ENCODE measurements at places on chromosomes 11 and 22.

DNA sequence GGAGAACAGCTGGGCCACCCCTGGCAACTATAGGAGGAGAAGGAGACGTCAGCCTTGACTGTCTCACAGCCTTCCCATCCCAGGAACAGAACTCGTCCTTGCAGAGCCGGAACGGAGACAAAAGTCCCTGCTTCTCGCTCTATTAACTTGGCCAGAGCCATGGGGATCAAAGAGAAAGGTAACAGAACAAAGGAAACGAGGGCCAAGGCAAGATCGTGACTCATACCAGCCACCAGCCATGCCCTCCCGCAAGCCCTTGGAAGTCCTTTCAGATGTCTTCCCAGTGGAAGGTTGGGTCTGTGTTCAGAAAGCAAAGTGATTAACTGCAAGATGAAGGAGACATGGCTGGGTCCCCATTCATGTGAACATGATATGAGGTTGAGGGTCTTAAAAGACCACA is 64.7 kb downstream of the PDE2A start:
- no peak for DNase-seq

DNA sequence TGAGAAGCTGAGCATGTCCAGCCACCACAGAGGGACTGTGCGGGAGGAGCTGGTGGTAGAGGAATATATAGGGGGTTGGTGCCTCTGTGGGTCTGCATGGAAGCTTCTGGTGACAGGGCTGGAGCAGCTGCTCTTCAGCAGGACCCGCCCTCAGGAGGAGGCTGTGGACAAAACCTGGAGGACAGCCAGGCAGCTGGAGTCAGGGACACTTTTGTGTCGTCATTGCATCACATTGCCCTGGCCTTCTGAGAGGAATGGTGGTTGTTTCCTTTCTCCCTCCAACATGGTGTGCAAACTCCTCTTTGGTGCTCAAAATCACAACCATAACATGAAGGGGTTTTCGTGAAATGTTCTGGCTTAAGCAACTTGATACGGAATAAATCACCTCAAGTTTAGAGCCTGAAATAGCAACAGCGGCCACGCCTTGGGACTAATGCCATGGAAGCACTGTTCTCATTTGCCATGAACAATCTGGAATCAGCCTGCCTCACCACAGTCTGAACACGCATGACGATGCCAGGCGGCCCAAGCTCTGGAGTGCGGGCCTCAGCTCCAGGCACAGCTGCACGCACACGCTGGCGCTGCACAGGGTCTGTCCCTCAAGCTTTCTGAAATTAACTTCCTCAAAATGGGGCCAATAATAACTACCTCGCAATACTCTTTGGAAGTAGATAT is 17.1 kb upstream of the CSRP3 start:
- peak; percentile 21 for DNase-seq

- no peak for DNase-seq
Observed at GRCh38 chr11:2091112-2091746, 48.0 kb downstream of the IGF2 start.

- no peak for DNase-seq
Observed at GRCh38 chr11:280706-281485, 2.7 kb downstream of the NLRP6 start.

GRCh38 chr11:65188486-65188885 is 6.8 kb downstream of the CAPN1 start:
- DNase-seq = no peak

- DNase-seq = no peak
Observed at GRCh38 chr11:72750086-72750485, 2.1 kb downstream of the ARAP1 start.

DNA sequence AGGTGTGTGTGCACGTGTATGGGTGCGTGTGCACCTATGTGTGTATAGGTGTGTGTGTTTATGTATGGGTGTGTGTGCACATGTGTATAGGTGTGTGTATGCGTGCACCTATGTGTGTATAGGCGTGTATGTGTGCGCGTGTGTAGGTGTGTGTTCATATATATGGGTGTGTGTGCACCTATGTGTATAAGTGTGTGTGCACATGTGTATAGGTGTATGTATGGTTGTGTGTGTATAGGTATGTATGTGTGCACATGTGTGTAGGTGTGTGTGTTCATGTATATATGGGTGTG is 26.9 kb downstream of the KCNQ1 start:
- DNase-seq = no peak

- peak; percentile 49 for DNase-seq
Observed at GRCh38 chr11:58059007-58059350, 28.2 kb downstream of the OR6Q1 start.

- no peak for DNase-seq
Observed at GRCh38 chr22:40019100-40019499, 24.3 kb downstream of the FAM83F start.

DNA sequence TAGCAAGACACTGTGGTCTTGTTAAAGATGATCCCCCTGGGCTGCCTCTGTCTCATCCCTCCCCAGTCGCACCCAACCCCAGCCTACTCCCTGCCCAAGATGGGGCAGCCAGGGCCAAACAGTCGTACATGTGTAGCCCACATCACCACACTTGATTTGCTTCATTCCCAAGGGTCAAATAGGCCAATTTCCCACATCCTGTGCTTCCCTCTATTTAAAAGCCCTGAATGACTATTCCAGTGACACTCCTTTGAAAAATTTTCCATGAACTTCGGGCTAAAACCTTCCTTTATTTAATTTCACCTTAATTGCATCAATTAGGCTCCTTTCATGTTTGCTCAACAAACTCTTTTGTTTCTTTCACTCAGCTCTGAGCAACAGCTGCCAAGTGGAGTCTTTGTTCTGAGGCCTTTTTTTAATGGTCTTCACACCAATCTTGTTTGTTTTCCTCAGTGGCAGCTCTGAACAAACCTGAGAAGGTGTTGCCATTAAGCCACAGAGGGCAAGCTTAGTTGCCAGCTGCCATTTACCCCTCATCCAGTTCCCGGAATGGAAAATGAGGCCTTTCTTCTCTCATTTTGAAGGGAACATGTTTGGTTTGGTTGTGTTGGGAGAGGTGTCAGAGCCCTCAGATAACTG is 126.9 kb downstream of the APIP start:
- no peak for DNase-seq
